ENCODE measurements at places on chromosomes 1 and 21.

DNA sequence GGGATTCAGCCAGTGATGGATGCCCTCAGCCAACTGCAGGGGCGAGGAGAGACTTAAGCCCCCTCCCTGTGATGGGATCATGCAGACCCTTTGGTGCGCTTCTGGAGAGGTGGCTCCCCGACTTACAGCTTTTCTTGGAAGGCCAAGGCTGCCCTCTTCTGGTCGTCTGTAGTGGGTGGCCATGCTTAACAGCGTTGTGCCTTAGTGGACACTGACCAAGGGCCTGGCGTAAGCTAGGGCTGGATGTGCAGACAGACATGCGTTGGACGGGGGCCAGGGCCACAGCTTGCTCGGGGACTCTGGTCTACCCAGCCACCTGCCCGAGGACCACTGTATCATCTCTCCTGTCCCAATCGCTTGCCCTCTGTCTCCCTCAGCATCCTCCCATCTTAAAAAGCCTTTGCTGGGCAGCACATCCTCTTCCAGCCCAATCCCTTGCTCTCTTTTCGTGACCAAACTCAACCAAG lies 5.5 kb downstream of the AZIN2 start:
- DNase-seq, result peak; percentile 10

DNA sequence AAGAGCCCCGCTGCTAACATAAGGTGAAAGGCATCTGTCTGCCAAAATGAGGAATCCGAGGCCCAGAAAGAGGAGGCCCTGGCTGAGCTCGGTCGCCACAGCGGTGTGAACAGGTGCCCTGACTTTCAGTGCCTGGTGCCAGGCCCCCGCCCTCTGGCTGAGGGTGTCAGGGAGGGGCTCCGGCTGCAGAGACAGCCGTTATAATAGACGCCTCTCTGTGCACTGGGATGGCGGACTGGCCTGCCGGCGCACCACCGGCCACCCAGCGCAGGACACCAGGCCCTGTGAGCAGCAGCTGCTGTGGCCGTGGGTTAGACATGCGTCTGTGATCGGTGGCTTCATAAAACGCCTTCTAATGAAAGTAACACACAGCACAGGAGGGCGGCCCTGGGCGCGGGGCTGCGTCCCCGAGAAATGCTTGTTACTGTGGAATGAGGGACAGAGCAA lies 51.4 kb upstream of the ACTRT2 start:
- DNase-seq, result no peak

DNA sequence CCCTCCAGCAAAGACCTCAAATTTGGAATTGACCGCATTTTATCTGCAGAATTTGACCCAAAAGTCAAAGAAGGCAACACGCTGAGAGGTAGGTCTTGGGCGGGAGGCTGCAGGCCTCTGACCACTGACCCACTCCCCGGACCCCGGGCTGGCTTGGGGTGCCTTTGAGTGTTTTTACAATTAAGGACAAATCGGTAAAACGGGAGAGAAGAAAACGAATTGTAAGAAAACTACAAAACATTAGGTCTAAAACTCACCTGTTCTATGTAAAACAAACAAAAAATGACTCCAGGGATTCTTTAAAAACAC lies 1.1 kb downstream of the HLX start:
- DNase-seq, result no peak

- no peak for DNase-seq
These were observed 40.5 kb downstream of the AMY1C start for GRCh38 chr1:103790172-103790571.

DNA sequence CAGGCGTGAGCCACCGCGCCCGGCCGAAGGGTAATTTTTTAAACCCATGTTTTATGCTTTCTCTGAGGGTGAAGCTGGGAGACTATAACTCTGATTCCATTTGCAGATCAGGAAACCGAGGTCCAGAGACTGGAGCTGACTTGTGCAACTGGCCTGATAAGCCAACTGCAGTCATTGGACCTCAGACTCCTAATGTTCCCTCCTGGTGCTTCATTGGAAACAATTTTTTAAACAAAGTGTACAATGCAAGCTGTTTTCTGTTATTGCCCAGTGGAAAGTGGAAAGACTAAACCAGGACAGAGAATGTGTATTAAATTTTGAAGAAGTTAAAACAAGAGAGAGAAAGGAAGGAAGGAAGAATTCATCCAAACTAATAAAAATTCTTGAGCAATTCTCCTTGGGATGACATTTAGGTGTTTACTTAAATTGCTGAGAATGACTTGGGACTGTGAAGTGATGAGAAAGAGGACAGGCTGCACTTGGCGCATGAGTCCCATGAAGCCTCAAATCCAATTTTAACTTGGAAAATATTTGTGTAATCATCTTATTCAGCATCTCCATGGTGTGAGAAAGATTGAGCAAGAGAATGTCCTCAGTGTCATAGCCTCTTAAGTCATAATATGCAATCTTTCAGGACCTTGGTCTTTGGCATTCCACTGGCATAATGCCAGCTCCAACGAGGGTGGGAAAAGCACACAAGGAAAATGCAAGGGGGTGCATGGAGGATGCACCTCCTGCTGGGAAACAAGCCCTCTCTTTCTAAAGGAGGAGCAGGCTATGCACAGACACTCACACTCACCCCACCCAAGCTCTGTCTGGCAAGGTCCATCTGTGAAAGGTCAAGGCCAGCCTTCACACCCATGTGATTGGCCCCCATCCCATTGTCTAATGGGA lies 342.0 kb downstream of the SIPA1L2 start:
- no peak for DNase-seq

GRCh38 chr21:44912158-44912473 lies 8.6 kb downstream of the ITGB2 start:
- DNase-seq, result no peak

DNA sequence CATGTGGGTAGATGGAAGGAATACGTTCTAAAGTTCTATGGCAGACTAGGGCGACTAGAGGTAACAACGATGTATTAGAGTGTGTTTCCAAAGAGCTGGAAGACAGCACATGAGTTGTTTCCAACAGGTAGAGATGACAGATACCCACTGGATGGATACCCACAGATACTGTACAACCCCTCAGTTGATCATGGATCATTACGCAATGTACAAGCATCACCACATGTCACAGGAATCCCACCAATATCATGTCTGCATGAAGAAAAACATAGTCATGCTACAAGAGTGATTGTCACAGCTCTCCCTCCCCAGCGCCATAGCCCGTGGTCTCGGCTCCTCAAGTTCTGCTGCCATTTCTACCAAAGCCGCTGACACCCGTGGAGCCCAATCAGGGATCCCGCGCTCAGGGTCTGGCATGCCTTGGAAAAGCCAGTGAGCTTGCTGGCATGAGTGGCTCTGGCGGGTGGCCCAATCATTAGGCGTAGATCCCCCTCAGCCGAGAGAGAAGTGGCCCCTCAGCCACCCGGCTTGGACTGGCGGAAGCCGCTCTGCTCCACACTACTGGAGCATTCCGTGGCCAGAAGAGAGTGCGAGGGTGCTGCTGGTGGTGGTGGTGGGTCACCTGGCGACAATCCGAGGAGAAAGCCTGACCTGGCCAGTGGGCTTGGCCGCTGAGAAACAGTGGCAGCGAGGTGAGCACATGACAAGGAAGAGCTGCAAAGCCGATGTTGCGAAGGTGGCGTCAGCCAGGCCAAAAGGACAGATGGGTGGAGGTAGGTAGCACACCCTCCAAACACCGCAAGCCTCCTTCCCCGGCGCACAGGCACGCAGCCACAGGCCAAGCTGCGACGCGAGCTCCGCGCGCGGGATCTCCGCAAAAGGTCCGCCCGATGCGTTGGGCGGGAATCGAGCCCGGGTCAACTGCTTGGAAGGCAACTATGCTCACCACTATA lies 65.7 kb upstream of the FCGR2A start:
- DNase-seq, result no peak

- no peak for DNase-seq
These were observed 5.2 kb downstream of the RCSD1 start for GRCh38 chr1:167635156-167635648.

DNA sequence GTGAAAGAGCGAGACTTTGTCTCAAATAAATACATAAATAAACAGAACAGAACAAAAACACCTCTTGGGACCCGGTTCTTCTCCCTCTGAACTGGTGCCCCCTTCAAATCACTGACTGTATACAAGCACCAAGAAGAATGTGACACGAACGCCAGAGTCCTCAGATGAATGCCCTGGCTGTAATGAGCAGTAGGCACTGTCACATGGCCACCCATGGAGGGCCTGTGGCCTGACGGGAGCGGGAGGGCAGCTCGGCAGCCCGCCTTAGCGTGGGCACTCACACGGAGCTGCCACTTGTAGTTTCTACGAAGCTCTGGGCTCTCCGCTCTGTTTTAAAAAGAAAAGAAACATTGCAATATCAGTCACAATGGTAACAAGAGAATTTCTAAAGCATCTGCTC lies 146.0 kb downstream of the PEX14 start:
- no peak for DNase-seq

DNA sequence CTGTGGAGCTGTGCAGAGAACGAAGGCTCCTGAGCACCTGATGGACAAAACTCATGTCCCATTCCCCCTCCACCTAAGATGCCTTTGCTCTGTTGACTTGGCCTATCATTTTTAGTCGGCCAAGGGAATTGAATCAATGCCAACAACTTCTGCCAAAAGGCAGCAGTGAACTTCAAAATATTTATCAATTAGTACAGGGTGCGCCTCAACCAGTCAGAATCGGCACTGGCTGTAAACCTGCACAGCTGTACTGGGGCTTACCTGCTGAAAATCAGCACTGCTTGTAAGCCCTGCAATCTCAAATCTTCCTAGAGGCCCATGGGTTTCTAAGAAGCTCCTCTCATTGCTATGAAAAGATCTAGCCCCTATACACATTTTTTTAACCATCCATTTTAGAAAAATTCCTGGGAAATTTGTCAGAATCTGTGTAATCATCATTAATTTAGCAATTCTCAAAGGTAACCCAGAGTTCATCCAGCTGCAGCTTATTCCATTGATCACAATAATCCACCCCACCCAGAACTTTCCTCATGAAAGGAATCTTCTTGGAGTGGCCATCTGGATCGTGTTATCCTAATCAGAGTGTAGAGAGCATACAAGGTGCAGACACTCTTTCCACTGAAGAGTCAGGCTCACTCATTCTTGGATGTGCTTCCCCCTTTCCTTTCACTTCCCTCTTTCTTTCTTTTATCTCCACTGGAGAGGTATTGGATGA lies 40.2 kb downstream of the ADAMTS1 start:
- no peak for DNase-seq

GRCh38 chr1:215143497-215143896 lies 61.0 kb downstream of the KCNK2 start:
- DNase-seq, result no peak

- no peak for DNase-seq
These were observed 44.9 kb downstream of the EVA1C start for GRCh38 chr21:32457360-32457840.

DNA sequence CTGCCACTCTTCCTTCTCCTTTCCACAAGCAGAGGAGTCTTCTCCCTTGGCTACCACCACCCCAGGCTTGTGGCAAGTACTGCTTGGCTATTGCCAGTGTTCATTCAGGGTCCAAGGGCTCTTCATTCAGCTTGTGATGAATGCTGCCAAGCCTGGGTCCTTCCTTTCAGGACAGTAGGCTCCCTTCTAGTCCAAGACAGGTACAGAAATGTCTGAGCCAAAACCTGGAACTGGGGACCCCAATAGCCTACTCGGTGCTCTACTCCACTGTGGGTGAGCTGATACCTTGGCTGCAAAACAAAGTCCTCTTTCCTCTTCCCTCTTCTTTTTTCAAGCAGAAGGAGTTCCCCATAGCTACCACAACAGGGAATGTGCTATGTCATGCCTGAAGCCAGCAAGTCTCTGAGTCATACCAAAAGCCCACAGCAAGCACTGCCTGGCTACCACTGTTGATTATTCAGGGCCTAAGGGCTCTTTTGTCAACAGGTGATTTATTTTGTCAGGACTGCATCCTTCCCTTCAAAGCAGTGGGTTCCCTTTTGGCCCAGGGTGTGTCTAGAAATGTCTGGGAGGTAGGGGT lies 268.9 kb downstream of the HHAT start:
- no peak for DNase-seq

DNA sequence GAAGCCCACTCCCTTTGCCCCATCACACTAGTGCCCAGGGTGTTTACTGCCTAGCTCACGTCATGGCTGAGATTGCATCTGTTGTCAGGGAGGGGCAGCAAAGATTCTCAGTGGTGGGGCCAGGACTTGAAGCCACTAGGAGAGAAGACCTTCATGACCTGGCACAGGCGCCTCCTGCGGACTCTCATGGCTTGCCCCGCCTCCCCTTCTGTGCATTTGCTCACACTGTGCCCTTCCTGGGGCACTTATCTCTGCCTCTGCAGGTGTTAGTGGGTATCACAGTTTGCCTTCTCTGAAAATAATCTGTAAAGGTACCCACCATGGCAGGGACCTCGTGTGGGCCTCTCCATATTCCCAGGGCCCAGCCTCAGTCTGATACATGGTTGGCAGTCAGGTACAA lies 20.1 kb downstream of the PTPRU start:
- no peak for DNase-seq

DNA sequence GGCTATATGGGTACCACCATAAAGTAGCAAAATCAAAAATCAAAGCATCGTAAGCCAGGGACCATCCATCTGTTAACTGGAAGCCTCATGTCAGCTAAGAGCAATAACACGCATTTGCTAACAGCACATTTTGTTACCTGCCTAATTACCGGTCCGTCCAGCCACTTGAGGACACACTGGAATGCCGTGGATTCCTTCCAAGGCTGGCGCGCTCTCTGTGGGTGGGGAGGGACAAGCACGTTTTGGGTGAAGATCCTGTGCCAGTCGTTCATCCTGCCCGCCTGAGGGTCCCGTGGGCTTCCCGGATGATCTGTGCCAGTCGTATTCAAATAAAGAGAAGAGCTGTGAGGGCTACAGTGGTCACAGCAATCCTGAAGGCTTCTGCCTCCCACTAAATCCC lies 6.2 kb downstream of the NPHP4 start:
- no peak for DNase-seq

DNA sequence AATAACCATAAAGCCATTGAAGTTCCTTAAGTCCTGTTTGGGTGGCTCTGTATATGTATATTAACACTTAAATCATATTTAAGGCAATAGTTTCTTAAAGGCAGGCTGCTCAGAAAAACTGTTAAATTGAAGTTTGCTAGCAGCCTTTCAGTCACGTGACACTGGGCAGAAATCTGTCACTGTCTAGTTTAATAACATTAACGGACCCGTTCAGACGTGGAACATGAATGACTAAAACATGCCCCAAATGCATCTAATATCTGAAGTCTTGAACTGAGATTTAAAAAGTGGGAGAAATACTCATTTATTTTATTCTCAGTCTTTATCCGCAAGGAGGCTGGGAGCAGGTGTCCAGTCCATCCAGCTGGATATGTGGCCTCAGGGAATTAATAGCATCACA lies 3.3 kb upstream of the SPATA1 start:
- DNase-seq, result no peak

DNA sequence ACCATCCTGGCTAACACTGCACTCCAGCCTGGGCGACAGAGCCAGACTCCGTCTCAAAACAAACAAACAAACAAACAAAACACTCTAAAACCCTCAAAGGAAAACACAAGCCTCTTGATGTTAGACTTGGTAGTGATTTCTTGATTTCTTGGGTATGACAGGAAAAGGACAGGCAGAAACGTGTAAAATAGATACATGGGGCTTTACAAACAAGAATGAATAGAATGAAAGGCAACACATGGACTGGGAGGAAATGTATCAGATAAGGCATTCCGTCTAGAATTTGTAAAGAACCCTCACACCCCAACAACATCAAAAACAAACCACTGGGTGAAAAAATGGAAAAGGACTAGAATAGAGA lies 7.8 kb upstream of the PRXL2B start:
- no peak for DNase-seq

All from NCI-H187 (cell line).